ENCODE measurements at places on chromosomes 16 and 17.

DNA sequence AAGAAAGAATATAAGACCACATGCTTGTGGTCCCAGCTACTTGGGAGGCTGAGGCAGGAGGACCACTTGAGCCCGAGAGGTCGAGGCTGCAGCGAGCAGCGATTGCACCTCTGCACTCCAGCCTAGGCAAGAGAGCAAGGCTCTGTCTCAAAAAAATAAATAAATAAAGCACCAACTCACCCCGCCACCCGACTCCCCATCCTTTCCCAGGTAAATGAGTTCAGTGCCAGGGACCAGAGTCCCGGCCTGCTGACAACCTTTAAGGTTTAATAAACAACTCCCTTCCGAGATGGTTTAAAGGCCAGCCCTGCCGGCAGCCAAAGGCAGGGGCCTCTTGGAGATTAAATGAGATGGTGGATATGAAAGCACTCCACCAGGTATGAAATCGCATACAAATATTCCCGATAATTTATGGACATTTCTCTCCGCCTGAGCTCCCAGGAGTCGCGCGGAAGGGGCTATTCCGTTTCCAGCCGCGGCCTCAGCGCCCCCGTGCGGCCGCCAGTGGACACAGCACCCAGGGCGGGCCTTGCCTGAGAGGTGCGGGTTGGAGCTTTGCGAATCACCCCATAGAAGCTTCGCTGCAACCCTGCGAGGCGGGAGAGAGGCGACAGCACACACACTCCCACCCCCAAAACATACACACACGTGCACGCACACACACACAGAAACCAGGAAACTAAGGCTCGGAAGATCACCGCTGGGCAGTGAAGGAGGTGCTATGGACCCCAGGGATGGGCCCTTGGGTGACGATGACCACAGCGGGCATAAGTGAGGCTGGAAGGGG, 4.0 kb upstream of the RPL38 start:
- DNase-seq: peak; percentile 57

DNA sequence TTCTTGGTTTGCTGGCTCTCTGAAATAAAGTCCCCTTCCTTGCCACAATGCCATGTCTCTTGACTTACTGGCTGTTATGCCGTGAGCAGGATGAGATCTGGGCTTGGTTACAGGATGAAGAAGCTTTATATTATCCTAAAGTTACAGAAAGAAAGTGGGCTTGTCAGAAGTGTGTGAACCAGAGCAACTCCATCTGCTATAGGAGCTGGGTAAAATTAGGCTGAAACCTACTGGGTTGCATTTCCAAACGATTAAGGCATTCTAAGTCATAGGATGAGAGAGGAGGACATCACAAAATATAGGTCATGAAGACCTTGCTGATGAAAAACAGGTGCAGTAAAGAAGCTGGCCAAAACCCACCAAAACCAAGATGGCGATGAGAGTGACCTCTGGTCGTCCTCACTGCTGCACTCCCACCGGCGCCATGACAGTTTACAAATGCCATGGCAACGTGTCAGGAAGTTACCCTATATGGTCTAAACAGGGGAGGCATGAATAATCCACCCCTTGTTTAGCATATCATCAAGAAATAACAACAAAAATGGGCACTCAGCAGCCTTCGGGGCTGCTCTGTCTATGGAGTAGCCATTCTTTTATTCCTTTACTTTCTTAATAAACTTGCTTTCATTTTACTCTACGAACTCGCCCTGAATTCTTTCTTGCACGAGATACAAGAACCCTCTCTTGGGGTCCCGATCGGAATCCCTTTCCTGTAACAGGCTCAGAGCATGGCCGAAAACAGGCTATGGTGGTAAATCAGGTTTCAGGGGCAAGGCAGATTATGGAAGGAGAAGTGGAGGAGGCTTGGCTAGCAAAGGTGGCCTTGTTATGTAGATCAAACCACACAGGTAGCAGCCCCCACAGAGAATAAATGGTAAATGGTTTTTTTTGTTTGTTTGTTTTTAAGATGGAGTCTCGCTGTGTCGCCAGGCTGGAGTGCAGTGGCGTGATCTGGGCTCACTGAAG, 81.3 kb upstream of the C16orf82 start:
- no peak for DNase-seq

DNA sequence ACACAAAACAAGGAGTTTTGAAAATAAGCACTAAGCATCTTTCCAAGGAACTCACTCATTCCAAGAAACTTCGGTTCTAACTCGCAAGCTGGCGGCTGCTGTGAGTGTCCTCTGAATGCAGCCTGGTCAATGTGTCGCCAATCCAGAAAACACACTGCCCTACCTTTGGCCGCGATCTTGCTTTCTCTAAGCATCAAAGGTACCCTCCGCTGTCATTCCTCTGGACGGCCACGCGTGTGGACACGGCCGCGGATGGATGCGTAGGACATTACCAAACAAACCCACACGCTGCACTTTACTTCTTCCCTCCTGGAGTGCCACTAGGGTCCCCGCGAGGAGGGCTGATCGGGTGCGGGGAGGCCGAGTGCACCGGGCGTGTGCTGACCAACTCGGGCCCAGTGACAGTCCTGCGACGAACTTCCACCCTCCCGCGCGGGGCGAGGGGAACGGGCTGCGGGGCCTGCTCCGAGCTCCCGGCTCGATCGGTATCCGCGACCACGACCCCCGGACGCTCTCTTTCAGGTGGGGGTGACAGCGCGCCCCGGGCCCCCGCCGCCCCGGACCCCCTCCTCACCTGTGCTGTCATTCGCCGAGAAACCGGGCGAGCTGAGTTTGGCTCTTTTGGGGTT, 1.1 kb downstream of the CREBBP start:
- no peak for DNase-seq

- no peak for DNase-seq
Observed at GRCh38 chr17:54239291-54239690, 416.6 kb downstream of the KIF2B start.

GRCh38 chr17:22217135-22217534, 524.8 kb downstream of the KCNJ18 start:
- no peak for DNase-seq

GRCh38 chr16:2512735-2513404, 882 bp upstream of the ATP6V0C start:
- no peak for DNase-seq

DNA sequence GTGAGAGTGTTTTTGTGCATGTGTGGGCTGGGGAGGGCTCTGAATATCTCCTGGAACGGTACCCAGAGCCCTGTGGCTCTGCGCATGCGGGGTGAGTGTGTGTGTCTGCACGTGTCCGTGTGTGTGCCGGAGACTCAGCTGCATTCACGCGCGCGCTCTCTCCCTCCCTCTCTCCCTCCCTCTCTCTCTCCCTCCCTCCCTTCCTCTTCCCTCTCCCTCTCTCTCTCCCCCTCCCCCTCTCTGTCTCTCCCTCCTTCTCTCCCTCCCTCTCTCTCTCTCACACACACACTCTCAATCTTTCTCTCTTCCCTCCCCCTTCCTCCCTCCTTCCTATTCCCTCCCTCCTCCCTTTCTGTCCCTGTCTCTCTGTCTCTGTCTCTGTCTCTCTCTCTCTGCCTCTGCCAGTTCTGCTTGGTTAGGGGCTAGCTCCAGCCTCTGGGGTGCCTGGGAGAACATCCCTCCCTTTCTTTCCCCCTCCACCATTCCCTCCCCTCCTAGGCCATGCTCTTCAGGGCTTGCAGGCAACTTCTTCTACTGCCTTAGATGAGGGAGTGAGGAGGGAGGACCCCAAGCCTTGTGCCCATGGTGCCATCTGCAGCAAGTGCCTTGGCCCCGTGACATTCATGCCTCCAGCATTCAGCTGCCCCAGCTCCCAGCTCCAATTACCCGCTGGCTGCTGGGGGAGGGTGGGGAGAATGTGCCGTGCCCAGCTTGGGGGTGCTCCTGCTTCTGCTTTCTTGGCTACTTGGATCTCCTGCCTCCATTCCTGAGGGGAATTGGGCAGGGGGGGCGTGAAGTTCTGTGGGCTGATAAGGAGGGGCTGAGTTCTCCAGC, 6.4 kb downstream of the THRA start:
- DNase-seq: peak; percentile 77

- no peak for DNase-seq
Observed at GRCh38 chr17:57033296-57033695, 51.8 kb upstream of the AKAP1 start.

DNA sequence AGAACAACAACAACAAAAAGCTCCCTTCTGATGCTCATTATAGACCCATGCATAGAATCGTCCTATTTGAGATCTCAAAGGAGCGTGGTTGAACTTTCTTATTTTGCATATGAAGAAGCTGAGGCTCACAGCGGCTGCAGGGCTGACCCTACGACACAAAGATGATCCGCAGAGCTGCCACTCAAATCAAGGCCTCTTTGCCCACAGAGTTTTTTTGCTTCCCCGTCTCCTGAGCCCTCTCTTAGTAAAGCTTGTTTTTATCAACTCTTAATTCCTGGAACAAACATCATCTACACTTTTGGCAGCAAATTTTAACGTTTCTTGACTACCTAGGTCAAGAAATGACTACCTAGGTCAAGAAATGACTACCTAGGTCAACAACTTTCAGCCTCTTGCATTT, 73.7 kb downstream of the C16orf95 start:
- DNase-seq: no peak

- DNase-seq: no peak
Observed at GRCh38 chr17:33234930-33235685, 58.0 kb downstream of the ASIC2 start.

- no peak for DNase-seq
Observed at GRCh38 chr17:82101301-82101715, 3.3 kb upstream of the FASN start.

DNA sequence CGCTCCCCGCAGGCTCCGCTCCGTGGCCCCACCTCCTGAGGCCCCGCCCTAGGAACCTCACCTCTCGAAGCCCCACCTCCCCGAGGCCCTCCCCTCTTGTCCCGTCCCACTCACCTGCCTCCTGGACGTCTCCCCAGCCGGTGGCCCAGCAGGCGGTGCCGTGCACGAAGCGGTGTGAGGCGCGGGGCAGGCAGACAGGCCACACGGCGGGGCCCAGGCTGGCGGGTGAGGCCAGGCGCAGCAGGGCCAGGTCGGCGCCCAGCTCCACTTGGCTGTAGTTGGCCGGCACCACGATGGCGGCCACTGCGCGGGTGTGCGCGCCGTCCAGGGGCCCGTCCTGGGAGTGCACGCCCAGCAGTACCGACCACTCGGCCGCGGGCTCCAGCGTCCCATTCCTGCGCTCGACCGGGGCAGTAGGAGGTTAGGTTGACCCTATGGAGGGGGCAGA, 1.6 kb downstream of the PRSS36 start:
- DNase-seq: no peak

GRCh38 chr17:35052241-35052610, 11.3 kb downstream of the RFFL start:
- DNase-seq: no peak

- DNase-seq: peak; percentile 56
Observed at GRCh38 chr17:74453665-74454196, 12.7 kb upstream of the CD300A start.

GRCh38 chr17:4872786-4873185, 26.6 kb upstream of the C17orf107 start:
- no peak for DNase-seq

- no peak for DNase-seq
Observed at GRCh38 chr17:47192554-47192953, 3.5 kb upstream of the CDC27 start.

- DNase-seq: no peak
Observed at GRCh38 chr17:41009936-41010335, 1.0 kb upstream of the KRTAP3-1 start.

- peak; percentile 44 for DNase-seq
Observed at GRCh38 chr17:43917348-43918025, 10.2 kb upstream of the MPP2 start.

GRCh38 chr17:13337864-13338371, 263.8 kb downstream of the HS3ST3A1 start:
- no peak for DNase-seq

GRCh38 chr16:79844603-79845002, 244.1 kb upstream of the MAF start:
- DNase-seq: no peak

DNA sequence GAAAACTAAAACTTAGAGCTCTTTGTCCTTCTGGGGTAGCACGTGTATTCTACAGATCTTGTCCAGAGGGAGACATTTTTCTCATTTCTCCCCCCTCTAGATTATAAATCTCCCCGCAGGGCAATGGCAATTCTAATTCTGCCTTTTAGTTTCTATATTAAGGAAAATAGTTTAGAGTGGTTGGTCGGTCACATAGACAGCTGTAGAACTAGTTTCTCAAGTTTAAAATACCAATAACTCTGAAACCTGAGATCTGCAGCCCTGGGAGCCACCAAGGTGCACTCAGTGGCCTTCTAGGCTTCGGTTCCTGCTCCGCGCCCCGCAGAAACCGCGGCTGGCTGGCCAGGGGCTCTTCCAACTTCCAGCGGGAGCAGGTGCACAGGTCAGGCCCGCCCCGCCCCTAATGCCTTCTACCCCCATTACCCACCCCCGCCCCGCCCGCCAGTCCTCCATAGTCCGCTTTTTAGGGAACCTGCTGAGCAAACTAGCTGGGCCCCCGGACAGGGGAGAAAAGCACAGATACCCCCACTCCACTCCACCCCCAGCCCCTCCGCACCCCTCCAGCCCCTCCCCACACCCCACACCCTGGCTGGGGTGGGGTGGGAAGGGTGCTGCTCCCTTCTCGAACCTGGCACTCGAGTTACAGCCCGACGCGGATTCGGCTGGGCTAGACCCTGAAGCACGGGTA, 431 bp downstream of the SLFN11 start:
- peak; percentile 6 for DNase-seq

DNA sequence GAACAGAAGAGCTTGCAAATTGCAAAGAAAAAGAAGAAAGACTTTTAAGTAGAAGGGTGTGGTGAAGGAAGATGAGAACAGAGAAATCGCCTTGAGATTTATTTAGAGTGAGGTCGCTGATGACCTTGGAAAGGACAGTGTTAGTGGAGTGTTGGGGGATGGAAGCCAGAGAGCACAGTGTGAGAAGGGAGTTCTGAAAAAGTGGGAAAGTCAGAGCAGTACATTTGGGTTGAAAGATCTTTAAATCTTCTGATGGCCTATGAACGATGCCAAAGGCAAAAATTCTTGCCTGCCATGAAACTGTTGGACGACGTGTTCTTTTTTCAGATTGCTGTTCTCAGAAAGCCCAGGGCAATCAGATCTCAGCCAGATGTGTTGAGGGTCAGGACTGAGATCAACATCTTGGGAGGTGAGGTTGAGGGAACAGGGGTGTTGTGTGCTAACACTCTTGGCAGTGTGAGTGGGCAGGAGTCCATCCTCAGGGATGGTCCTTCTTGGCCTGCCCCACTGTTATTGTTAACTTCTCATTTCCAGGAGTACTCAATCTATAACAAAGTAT, 330.1 kb downstream of the MAP2K6 start:
- DNase-seq: no peak

Measured in activated T-cell treated with anti-CD3 and anti-CD28 coated beads for 1 hour (primary cell).